ENCODE measurements at places on chromosomes 7 and 10. TPM values are rescaled to one million over a fixed set of nuclear protein-coding genes. Genes with fewer than 3 reads are reported as not detected.

DNA sequence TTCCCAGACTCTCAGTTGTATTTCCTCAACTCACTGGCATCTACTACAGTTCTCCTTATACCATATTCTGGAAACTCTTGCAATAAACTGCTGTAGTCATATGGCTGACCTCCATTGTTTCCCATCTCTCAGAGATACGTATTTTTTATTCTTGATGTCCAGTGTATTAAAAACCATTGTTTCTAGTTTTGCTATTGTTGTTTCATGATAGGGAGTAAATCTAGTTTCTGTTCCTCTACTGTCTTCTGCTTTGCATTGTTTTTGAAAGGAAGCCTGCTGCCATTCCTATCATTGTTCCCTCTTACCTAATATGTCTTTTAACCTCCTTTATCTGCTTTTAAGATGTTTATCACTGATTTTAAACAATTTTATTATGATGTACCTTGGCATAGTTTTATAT is 255.0 kb downstream of the ADK start:
- no peaks in the 10 kb centered on the region for H3K36me3 ChIP-seq
- no peak overlapping the region for H3K27ac ChIP-seq
- DNase-seq = no peak
- no peaks in the 10 kb centered on the region for H3K27me3 ChIP-seq
- H3K4me1 ChIP-seq = no peaks in the 10 kb centered on the region

DNA sequence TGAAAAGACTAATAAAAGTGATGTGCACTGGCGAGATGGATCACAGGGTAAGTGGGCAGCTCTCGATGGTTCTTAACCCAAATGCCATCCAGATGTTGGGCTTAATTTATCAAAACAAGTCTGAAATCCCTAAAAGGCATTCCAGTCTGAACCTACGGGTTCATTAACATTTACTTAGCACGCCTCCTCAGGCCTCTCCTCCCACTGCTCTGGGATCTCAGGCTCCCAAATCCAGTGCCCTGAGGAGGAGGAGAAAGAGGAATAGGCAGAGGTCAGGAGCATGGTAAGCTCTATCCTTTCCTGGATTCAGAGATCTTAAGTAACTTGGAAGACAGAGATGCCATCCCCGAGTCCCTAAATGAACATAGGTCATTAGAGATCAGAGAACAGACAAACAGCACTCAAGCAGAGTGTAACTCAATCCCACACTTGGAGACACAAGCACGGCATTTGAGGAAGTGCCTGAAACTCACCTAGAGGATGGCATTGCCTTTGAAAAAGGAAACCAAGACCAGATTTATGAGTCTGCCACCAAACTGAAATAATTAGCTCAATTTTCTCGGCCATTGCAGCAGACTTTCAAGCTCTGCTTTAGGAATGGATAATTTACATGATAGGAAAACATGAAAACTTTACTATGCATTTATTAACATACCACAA is 140.9 kb downstream of the CXCL12 start:
- no peaks in the 10 kb centered on the region for H3K36me3 ChIP-seq
- no peak overlapping the region for H3K4me3 ChIP-seq
- H3K27ac ChIP-seq = no peak overlapping the region

DNA sequence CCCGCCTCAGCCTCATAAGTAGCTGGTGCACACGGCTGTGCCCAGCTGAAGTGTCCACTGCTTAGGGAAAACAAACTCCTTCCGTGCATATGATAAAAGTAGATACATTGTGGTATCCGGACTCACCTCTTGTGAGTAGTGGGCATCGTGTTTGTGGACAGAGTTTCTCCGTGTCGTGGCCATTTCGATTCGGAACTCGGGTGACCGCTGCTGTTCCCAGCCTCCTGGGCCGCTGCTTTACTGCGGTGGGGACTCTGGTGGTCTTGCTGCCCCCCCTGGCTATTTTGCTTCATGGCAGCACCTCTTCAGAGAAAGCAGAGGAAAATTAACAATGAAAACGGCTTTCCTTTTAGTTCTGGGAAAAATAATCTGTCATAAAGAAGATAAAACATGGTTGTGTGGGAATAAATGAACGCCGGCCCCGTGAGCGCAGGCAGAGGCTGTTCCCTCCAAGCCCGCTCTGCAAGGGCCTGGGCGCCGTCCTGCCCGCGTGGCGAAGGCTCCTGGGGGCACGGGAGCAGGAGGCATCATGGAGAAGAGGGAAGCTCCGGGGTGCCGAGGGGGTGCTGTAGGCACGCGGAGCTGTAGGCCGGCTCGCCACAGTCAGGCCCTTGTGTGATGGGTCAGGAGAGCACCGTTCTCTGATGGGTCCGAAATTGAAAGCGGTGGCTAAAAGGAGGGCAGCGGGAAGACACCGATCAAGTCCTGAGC is 107.4 kb downstream of the ACTR3B start:
- H3K36me3 ChIP-seq = no peaks in the 10 kb centered on the region
- H3K4me1 ChIP-seq = no peaks in the 10 kb centered on the region
- H3K27me3 ChIP-seq = no peaks in the 10 kb centered on the region
- DNase-seq = no peak
- H3K27ac ChIP-seq = no peak overlapping the region

GRCh38 chr7:18590744-18591340 is 95.3 kb downstream of the HDAC9 start:
- H3K27ac ChIP-seq = no peak overlapping the region
- no peaks in the 10 kb centered on the region for H3K4me1 ChIP-seq
- no peaks in the 10 kb centered on the region for H3K36me3 ChIP-seq
- no peak for DNase-seq

- H3K36me3 ChIP-seq = no peaks in the 10 kb centered on the region
- H3K4me1 ChIP-seq = peaks cover 10% of the 10 kb centered on the region
- peaks cover 80% of the 10 kb centered on the region for H3K27me3 ChIP-seq
- H3K4me3 ChIP-seq = no peak overlapping the region
- no peak overlapping the region for H3K27ac ChIP-seq
- no peak for DNase-seq
These were observed 16.2 kb upstream of the PAX2 start for GRCh38 chr10:100728928-100729861.

- no peaks in the 10 kb centered on the region for H3K36me3 ChIP-seq
- DNase-seq = no peak
- no peaks in the 10 kb centered on the region for H3K4me1 ChIP-seq
- H3K27me3 ChIP-seq = no peaks in the 10 kb centered on the region
These were observed 49.6 kb downstream of the GRID1 start for GRCh38 chr10:86316990-86317389.

DNA sequence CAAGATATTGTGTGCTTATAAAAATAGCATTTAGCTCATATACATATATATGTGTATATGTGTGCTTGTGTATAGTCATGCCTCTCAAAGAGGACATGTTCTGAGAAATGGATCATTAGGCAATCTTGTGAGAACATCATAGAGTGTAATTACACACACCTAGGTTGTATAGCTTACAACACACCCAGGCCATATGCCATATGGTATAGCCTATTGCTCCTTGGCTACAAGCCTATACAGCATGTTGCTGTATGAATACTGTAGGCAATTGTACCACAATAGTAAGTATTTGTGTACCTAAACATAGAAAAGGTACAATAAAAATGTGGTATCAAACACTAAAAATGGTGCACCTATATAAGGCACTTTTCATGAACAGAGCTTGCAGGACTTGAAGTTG is 1510.5 kb upstream of the LRRTM3 start:
- no peaks in the 10 kb centered on the region for H3K4me1 ChIP-seq
- no peaks in the 10 kb centered on the region for H3K27me3 ChIP-seq

- peaks cover 4% of the 10 kb centered on the region for H3K4me1 ChIP-seq
- no peaks in the 10 kb centered on the region for H3K27me3 ChIP-seq
- peak overlapping the region; percentile 43 for H3K4me3 ChIP-seq
- H3K36me3 ChIP-seq = no peaks in the 10 kb centered on the region
These were observed 27.8 kb downstream of the RBM20 start for GRCh38 chr10:110671788-110672579.

DNA sequence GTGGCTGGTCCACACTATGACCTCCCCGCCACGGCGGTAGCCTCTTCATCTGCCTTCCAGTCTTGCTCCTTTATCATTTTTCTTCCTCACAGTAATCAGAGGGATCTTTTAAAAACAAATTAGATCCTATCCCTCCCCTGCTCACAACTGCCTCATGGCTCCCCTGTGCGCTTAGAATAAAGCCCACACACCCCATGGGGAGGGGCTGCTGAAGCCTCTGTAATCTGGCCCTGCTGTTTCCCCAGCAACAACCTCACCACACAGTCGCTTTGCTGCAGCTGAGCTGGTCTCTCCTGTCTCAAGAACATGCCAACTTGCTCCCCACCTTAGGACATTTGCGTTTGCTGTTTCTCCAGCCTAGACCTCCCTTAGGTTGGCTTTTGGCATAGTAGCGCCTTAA is 41.0 kb downstream of the SP8 start:
- no peaks in the 10 kb centered on the region for H3K4me1 ChIP-seq
- no peak overlapping the region for H3K4me3 ChIP-seq
- no peak for DNase-seq
- no peaks in the 10 kb centered on the region for H3K36me3 ChIP-seq

GRCh38 chr10:119723624-119724023 is 2.2 kb upstream of the INPP5F start:
- H3K36me3 ChIP-seq = no peaks in the 10 kb centered on the region
- H3K4me3 ChIP-seq = no peak overlapping the region
- no peak for DNase-seq

DNA sequence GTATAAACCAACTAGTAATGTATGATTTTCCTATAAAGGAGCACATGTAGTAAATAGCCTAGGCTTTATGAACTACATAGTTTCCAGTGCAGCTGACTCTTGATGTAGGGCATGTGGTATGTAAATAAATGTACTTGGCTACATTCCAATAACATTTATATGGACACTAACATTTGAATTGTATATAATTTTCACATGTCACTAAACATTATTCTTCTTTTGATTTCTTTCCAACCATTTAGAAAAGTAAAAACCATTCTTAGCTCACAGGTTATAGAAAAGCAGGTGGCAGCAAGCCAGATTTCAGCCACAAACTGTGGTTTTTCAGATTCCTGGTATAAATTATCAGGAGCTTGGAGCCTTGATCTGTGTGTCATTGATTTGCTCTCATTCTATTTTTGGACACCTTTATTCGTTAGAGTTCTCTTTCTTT is 1182.0 kb downstream of the CNTNAP2 start:
- H3K36me3 ChIP-seq = no peaks in the 10 kb centered on the region
- H3K4me1 ChIP-seq = no peaks in the 10 kb centered on the region
- H3K27me3 ChIP-seq = no peaks in the 10 kb centered on the region
- H3K4me3 ChIP-seq = no peak overlapping the region

Gene PNLIPRP1
- polyA plus RNA-seq = not detected

Gene CALHM1
- not detected for polyA plus RNA-seq

Gene OR2A1
- not detected for polyA plus RNA-seq

Gene SPDYE2
- not detected for polyA plus RNA-seq

Gene MPLKIP
- polyA plus RNA-seq = 33.2 TPM

Measured in keratinocyte (primary cell).